Uterus (tissue), 4 donors: ENCODE measurements at places on chromosomes 7 and 10. TPM values are rescaled to one million over a fixed set of nuclear protein-coding genes. Genes with fewer than 3 reads are reported as not detected.

The SLC16A12 gene
- total RNA-seq, result 0.29 TPM

The LBX1 gene
- total RNA-seq, result not detected

GRCh38 chr10:11249152-11249807, 231.6 kb downstream of the CELF2 start:
- no peak overlapping the region for H3K27ac ChIP-seq
- no peak overlapping the region for H3K4me3 ChIP-seq
- H3K36me3 ChIP-seq, result no peaks in the 10 kb centered on the region
- no peaks in the 10 kb centered on the region for H3K4me1 ChIP-seq
- no peaks in the 10 kb centered on the region for H3K27me3 ChIP-seq

- no peaks in the 10 kb centered on the region for H3K36me3 ChIP-seq
- H3K4me1 ChIP-seq, result no peaks in the 10 kb centered on the region
- H3K27me3 ChIP-seq, result no peaks in the 10 kb centered on the region
- H3K27ac ChIP-seq, result peak overlapping the region; percentile 88
- peak overlapping the region; percentile 98 for H3K4me3 ChIP-seq
Measured at GRCh38 chr7:30594048-30594539, 584 bp upstream of the GARS1 start.

DNA sequence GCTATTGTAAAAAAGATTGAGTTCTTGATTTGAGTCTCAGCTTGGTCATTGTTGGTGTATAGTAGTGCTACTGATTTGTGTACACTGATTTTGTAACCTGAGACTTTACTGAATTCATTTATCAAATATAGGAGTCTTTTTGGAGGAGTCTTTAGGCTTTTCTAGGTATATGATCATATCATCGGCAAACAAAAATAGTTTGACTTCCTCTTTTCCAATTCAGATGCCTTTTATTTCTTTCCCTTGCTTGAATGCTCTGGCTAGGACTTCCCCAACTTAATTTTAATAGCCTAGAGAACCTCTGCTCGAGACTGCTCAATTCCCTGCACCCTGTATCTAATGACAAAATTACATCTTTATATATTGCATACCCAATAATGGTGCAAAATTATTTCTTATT, 154.4 kb downstream of the CCDC7 start:
- H3K27me3 ChIP-seq, result no peaks in the 10 kb centered on the region
- no peak for DNase-seq
- no peaks in the 10 kb centered on the region for H3K36me3 ChIP-seq

DNA sequence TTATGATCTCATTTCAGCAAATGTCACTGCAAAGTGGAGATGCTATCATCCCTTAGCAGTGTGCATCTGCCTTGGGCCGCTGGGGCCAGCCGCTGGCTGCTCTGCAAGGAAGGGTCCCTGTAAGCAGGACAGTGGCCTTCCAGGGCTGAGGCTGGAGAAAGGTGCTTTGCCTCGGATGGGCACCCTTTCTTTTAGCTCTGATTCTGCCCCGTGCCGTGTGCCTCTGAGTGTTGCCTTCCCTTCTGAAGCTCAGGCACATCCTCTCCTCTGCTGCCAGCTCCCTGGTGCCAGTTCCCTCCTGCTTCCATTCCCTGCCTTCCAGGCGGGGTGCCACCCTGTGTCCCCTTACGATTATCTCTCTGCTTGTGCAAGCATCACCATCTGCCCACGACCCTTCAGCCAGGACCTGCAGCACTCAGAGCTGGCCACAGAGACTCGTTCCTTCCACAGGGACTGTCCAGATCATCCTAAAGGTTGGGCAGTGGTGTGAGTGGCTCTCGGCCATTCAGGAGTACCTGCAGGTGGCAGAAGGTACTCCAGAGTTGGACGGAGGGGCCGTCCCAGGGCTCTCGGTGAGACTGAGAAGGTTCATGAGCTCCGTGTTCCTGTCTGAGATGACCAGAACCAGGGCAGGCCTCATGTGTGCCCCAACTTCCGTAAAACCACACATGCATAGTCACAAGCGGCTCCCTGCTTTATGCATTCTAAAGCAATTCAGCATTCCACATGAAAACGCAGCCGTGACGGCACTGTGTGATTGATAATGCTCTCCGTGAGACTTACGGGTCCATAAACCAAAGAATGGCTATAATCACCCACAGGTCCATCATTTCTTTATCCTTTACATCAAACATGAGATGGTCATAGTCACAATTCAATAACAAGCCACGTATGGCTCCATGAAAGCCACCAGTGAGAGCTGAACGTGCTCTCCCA, 371.4 kb downstream of the DNAJB6 start:
- no peaks in the 10 kb centered on the region for H3K27me3 ChIP-seq
- no peaks in the 10 kb centered on the region for H3K4me1 ChIP-seq
- H3K27ac ChIP-seq, result no peak overlapping the region
- no peak for DNase-seq

- H3K27me3 ChIP-seq, result no peaks in the 10 kb centered on the region
- H3K36me3 ChIP-seq, result no peaks in the 10 kb centered on the region
- no peak for DNase-seq
- H3K4me1 ChIP-seq, result no peaks in the 10 kb centered on the region
- no peak overlapping the region for H3K4me3 ChIP-seq
Measured at GRCh38 chr10:79320316-79320715, 27.0 kb upstream of the PPIF start.

DNA sequence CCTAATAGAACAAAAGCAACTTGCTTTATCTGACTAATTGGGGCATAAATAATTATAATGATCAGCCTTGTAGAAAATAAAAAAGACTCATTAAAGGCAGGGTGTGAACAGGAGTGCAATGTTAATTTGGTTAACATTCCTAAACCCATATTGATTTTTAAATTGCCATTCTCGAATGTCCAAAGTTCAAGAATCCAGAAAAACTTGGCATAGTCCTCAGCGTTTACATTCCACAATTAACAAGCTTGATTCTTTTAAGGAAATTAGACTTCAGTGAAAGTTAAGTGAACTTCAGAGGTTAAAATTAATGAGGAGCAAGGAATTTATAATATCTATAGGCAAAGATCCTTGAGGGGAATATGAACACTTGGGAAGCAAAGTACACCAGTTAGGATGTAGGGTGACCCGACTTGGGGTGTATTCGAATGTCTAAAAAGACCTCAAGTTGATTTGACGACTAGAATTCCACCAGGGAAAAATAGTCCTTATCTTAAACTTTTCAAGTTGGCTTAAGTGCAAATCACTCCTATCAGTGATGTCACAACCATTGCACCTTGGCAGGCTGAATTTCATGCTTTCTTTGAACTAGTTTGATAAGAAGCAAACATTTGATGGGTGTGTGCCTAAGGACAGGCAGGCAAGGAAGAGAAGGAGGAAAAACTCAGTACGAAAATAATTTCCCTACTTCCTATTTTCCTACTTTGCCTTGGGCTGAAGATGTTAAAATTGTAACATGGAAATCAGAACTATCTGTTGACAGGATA, 830.4 kb upstream of the COBL start:
- no peaks in the 10 kb centered on the region for H3K27me3 ChIP-seq
- no peak overlapping the region for H3K4me3 ChIP-seq
- H3K36me3 ChIP-seq, result no peaks in the 10 kb centered on the region
- no peaks in the 10 kb centered on the region for H3K4me1 ChIP-seq
- no peak for DNase-seq
- H3K27ac ChIP-seq, result no peak overlapping the region

DNA sequence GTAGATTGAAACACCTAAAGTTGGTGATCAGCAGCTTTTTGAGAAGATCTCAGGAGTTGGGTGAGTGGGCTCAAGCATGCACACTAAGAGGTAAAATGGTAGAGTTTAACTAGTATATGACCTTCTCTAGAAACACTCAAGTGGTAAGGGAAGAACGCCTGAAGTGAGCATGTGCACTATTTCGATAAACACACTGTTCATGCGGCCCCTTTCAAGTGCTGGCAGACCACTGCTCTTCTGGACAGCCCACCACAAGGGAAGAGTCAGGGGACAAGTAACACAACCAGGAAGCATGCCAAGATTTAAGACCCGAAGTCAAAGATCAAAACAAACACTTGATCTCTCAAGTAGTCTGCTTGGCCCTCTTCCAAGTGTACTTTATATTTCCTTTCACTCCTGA, 519.5 kb upstream of the ZWINT start:
- DNase-seq, result no peak
- no peaks in the 10 kb centered on the region for H3K27me3 ChIP-seq
- no peaks in the 10 kb centered on the region for H3K4me1 ChIP-seq

GRCh38 chr10:128304271-128304670, 178.0 kb upstream of the MKI67 start:
- H3K27me3 ChIP-seq, result no peaks in the 10 kb centered on the region
- H3K36me3 ChIP-seq, result no peaks in the 10 kb centered on the region
- DNase-seq, result no peak
- H3K4me1 ChIP-seq, result no peaks in the 10 kb centered on the region
